Lung microvascular endothelial cell (primary cell): ENCODE measurements at places on chromosomes 7 and 10.

DNA sequence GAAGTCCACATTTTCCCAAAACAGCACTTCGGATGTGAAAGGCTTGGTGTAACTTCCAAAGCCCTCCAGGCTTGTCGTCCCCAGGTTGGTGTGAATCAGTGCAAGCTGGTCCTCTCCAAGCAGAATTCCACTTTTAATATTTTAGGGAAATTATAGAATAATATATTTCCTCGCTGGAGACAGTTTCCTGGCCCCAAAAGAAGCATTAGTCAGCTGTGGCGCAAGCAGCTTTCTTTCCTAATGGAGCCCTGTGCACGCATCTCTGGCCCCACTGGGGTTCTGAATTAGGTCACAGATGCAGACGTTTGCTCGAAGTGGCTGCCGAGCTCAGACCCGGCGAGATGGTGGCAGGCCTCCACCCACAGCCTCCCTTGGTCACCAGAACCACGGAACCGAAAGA, 33.3 kb upstream of the MNX1 start:
- DNase-seq = no peak

DNA sequence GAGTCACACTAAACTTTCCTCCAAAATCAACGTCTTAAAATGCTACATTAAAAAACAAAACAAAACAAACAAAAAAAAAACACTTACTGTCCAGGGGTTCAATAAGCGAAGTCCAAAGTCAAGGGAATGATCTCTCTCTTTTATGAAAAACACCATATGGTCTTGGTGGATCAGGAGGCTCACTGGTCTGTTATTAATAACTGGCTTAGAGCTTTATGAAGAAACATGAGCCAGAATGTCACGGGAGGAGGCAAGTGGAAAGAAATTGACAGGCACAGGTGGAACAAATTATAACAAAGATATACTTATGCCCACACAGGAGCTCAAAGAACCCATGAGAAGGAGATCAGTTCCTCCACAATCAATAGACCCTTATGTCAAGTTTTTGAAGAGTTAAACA, at the start of gene MRLN:
Gene MRLN, minus strand, starts transcription at position 189 of the 400 bp plus-strand sequence.
- no peak for DNase-seq

GRCh38 chr10:131580674-131581073, 269.2 kb upstream of the TCERG1L start:
- no peak for DNase-seq

- DNase-seq = no peak
Observed at GRCh38 chr10:119359025-119359424, 151.7 kb downstream of the GRK5 start.

GRCh38 chr10:7501157-7501556, 90.3 kb upstream of the SFMBT2 start:
- no peak for DNase-seq

DNA sequence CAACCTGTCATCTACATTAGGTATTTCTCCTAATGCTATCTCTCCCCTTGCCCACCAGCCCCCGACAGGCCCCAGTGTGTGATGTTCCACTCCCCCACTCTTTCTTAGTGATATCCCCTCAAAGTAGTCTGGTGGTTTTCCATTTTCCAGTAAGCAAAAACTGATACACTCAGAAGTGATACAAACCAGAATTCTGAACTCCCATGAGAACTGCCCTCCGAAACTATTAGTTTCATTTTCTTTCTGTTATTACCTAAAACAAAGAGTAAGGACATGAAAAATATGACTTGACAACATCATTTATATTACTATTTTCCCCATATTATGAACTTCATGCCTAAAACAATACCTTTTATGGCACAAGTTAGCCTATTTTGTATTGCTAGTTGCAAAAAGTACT, 175.0 kb downstream of the OTUD1 start:
- no peak for DNase-seq

- DNase-seq = no peak
Observed at GRCh38 chr10:111425459-111425858, 348.6 kb downstream of the ADRA2A start.

GRCh38 chr10:111338805-111339204, 262.0 kb downstream of the ADRA2A start:
- DNase-seq = no peak

- DNase-seq = no peak
Observed at GRCh38 chr10:33602278-33602677, 267.8 kb upstream of the NRP1 start.

GRCh38 chr10:101769541-101770180, 6.3 kb downstream of the FGF8 start:
- no peak for DNase-seq

- DNase-seq = no peak
Observed at GRCh38 chr7:25665374-25665773, 437.1 kb upstream of the NPVF start.

- no peak for DNase-seq
Observed at GRCh38 chr10:131806646-131807317, 94.0 kb upstream of the PPP2R2D start.

DNA sequence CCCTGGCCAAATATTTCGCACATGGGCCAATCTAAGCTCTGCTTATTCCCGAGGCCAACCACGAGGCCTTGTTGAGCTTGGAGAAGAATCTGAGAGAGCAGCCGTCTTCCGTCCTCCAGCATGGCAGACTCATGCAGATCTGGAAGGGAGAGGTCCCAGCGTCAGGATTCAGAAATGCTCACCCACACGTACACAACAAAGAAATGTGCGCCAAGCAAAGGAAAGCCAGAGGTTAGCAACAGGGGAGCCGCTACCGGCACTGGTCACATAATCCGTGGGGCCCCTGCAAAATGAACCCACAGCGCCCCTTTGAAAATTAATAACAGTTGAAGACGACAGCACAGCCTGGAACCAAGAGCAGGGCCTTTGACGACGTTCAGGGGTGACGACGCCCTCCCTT, 25.4 kb upstream of the PRKAG2 start:
- no peak for DNase-seq

- DNase-seq = no peak
Observed at GRCh38 chr7:103704701-103705100, 258.7 kb upstream of the SLC26A5 start.
